BJ (cell line): ENCODE measurements at places on chromosomes 6 and 20. TPM values are rescaled to one million over a fixed set of nuclear protein-coding genes. Genes with fewer than 3 reads are reported as not detected.

DNA sequence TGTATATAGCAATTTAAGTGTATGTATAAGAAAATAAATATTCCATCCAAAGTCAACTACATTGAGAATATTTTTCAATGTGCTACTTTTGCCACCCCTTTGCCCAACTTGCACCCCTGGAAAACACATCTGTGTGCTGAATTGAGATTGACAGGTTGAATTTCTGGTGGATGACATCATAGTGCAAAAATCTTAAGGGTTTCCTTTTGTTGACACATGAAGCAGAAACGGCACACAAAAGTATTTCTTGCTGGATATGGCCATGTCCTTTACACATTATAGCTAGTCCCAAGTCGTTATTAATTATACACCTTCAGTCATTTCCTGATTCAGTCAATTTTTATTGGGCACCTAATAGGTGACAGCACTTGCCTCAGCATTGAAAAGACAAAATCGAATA lies 188.7 kb upstream of the FBXL4 start:
- no peak for DNase-seq

GRCh38 chr6:52089758-52090348 lies 2.4 kb upstream of the PKHD1 start:
- DNase-seq, result no peak

DNA sequence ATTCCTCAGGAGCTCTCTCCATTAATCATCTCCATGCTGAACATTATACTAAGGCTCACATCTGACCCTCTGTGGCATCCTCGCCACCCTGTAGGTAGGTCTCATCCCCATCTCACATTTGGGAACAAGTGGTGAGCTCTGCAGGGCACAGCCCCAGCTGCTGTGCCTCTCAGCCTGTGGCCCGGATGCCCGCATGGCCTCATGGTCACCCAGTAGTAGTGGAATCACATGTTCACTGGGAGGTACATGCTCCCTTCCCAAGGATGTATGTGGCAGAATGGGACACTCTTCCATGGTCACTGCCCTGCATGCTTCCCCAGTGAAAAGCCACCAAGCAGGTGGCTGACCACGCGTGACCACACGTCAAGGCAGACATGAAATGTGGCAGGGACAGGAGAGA lies 26.3 kb upstream of the APMAP start:
- DNase-seq, result no peak

DNA sequence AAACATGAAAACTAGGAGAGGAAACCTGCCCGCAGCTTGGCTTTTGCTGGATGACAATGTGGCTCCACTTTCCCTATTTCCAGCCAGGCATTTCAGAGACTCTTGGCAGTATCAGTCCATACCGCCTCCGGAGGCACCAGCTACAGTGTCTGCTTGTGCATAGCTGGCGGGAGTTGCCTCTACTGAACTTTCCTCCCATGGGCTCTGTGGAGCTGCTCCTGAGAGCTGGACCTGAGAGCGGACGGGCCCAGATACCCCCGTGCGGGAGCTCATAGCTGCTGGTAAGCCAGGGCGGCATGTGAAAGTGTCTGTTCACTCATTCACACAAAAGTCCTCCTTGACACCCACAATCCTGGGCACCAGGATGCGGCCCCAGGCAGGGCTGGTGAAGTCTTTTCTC lies 130.3 kb upstream of the PMEPA1 start:
- no peak for DNase-seq

CRYBG1 gene
- polyA plus RNA-seq, result 0.75 and 1.4 TPM in 2 replicates
